SK-N-SH (cell line): ENCODE measurements at places on chromosomes 4 and X. TPM values are rescaled to one million over a fixed set of nuclear protein-coding genes. Genes with fewer than 3 reads are reported as not detected.

RS1 gene
- polyA plus RNA-seq, result not detected in 2 replicates

- no peak for DNase-seq
Observed at GRCh38 chrX:153394612-153395011, 6.5 kb downstream of the PNMA6E start.

KIF4A gene
- 11.0 and 11.5 TPM in 2 replicates for polyA plus RNA-seq

GRCh38 chr4:95610061-95610569, 61.3 kb upstream of the UNC5C start:
- DNase-seq, result no peak

- DNase-seq, result no peak
Observed at GRCh38 chr4:173319696-173320095, 14.5 kb downstream of the HMGB2 start.

DNA sequence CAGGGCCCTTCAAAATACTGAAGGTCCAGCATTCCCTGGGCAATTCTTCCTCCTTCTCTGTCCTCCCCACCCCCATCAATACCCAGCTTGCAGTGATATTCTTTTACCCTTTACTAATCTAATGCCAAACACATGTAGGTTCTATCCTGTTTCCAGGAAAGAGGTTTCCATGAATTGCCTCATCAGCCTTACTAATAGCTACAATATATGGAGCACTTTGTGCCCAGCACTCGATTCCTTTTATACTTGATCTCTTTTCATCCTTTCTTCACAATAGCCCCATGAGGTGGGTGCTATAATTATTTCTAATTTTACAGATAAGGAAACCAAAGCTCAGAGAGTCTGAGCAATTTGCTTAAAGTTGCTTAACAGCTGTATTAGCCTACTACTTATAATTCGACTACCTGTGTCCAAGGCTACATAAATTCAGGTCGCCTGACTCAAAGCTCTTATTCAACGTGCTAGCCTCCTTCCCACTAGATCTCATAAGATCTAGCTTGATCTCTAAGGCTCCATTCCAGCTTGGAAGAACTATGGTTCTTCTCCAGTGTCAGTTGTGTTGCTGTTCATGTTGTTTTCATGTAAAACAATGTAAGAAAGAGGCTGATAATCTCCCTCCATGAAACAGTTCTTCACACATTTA, 229.6 kb upstream of the PGRMC2 start:
- no peak for DNase-seq

DNA sequence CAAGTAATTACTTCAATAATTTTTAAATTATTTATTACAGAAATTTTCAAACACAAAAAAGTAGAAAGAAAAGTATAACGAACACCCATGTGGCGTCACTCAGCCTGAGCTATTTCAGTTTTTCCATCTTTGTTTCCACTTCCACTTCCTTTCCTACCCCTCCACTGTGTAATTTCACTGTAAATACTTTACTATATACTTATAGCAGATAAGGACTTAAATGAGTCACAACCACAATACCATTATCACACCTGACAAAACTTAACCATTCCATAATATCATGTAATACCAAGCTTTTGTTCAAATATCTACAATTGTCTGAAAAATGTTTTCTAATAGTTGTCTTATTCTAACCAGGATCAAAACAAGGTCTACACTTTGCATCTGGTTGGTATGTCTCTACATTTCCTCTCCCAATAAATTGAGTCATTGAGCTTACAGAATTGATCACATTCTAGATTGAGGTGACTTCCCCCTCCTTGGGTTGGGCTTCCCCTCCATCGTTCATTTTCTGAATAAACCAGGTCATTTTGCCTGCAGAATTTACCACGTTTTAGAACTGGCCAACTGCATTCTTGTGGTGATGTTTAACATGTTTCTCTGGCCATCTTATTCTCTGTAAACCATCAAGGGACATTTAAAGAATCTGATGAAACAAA, 48.7 kb downstream of the ATP10D start:
- no peak for DNase-seq

FMR1NB gene
- polyA plus RNA-seq, result not detected in 2 replicates
